ENCODE measurements at places on chromosomes 7 and 10.

DNA sequence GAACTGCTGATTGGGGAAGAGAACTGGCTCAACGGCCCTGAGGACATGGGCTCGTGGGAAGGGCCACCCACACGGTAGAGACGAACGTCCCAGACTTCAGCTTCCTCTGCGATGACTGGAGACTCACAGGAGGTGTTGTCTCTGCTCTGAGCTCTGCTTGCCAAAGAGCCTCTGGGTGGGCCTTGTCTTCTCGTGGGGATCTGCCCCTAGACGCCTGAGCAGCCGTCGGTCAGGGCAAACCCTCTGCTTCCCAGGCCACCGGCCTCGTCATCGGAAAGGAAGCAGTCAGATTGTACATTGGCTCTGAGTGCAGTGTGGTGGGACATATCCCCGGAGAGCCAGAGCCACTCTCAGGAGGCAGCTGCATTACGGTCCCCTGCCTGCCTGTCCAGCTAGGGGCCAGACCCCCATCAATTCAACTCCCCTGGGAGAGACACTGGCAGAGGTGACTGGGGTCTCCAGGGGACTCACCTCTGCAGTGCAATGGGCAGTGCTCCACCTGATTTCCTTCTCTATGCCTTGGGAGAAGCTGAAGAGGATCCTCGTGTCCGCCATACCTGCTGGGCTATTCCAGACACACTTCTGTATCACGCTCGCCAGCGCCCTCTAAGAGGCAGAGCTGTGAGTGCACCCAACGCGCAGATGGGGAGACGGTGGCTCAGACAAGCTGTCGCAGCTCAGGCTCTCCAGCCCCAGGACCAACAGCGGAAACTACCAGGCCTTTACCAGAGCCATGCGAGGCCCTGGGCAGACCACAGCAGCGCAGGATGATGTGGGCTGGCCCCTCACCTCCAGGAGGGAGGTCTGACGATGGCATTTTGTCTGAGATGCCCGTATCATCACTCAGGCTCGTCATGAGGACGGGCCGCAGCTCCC, 227.4 kb downstream of the TCERG1L start:
- DNase-seq: no peak

- no peak for DNase-seq
Measured at GRCh38 chr10:22560913-22561239, 153.5 kb downstream of the PIP4K2A start.

GRCh38 chr10:28494420-28494819, 38.5 kb upstream of the WAC start:
- DNase-seq: no peak

DNA sequence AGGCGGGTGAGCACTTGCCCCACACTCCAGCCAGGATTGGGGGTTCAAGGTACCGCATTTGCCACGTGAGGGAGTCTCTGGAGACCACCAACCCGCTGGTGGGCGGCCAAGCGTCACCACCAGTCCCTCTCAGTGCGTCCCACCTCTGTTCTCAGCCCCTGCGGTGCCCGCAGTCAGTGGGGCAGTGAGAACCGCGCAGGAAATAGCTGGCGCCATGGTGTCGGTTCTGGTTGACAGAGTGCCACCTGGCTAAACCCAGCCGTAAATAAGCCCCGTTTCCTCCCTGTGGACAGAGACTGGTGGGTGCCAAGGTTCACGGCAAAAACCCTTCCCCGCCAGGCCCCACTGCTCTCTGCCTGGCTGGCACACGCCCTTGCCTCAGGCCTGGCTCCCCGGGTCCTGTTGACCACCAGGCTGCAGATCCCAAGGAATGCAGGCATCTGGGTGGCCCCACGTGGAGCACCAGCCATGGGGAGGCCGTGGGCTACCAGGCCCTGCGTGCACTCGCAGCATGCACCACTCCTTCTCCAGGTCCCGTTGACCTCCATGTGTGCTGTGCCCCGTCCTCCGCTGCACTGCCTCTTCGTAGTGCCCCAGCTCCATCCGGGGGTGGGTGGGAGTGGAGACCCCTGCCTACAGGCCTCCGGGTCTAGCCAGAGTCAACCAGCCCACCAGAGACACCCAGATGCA, 140.0 kb downstream of the LHPP start:
- DNase-seq: no peak

All from substantia nigra (tissue), 51 donors.